ENCODE measurements at places on chromosomes 3 and 15. TPM values are rescaled to one million over a fixed set of nuclear protein-coding genes. Genes with fewer than 3 reads are reported as not detected.

CNTN3 gene
- total RNA-seq, result not detected

COL7A1 gene
- 170 TPM for total RNA-seq

ZMAT3 gene
- total RNA-seq, result 6.8 TPM

IL17RC gene
- 26.8 TPM for total RNA-seq

TTLL13 gene
- 0.09 TPM for total RNA-seq

COMMD2 gene
- total RNA-seq, result 30.5 TPM

RPL29 gene
- 1,091 TPM for total RNA-seq

GOLGA6D gene
- total RNA-seq, result not detected

LHFPL4 gene
- 0.07 TPM for total RNA-seq

ROBO2 gene
- total RNA-seq, result not detected

SLC2A2 gene
- not detected for total RNA-seq

UACA gene
- total RNA-seq, result 42.1 TPM

PTPN23 gene
- 21.4 TPM for total RNA-seq

MYL3 gene
- total RNA-seq, result 0.16 TPM

POPDC2 gene
- total RNA-seq, result 0.23 TPM

C2CD4B gene
- total RNA-seq, result 0.10 TPM

All from A549 treated with dexamethasone at 1 μM for 4 hours (cell line).